ENCODE measurements at places on chromosomes 13 and 19.
A peak's percentile ranks its signal among the peaks of the same experiment; 100 is the strongest.

GRCh38 chr19:32404933-32405430 lies 588 bp upstream of the DPY19L3 start:
- peak; percentile 10 for DNase-seq

DNA sequence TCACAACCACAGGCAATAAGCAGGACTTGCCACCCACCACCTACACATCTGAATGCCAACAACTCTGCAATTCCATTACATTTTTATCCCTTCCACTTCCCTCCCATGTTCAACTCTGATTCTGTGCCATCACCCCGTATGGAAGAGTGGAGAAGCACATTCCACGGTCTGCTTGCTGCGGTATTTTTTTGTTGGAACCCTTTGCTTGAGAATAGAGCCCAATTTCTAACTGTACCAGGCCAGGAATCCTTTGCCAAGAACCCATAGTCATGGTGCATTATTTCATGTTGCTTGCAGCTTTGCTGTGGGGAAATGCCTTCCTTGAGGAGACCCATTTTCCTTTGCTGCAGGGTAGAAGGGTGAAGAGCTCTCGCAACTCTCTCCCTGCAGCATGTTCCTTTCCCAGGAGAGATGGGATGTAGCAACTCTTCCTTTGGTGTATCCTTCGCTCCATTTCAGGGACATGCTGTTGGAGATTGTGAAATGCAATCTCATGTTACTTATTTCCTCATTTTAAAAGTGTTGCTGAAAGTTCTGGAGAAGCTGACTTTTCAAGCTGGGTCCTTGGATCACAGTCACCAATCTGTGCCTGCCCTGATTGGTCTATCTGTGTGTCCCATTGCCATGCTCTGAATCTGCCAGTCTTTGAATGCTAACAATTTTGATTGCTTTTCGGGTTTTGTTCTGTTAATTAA lies 69.8 kb upstream of the STARD13 start:
- DNase-seq: no peak

- DNase-seq: no peak
Measured at GRCh38 chr13:102291587-102292218, 110.1 kb downstream of the FGF14 start.

DNA sequence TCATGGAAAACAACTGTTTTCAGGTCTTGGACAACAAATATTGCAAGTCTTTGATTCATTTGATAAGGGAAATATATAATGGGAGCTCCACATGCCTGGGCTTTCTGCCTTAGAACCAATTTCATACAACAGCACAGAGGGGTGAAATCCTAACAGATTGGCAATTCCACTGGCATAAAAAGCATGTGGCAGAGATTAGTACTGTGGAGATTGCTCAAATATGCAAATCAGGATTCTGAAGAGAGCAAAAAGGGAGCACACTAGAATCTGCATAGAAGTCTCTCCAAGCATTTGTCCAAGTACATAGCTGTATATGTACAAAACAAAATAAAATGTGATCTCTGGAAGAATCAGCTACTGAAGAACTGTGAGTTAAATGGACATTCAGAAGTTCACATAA lies 312.9 kb upstream of the SLITRK5 start:
- DNase-seq: no peak

DNA sequence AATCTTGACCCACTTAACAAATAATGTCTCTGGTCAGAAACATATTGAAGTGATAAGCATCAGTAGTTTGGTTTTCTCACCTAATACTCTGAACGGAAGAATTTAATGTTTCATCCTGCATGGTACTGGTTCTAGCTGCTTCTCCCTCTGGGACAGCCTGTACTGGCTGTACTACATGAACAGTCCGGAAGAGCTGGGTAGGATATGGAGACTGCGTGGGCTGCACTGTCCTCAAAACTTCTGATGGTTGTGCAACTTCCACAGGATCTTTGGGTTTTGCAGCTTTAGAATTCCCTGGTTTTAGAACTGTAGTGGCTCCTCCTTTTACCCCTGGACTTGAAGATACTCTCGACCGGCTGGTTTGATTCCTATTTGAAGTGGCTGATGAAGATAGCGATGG lies 78.3 kb downstream of the ELF1 start:
- DNase-seq: no peak

- peak; percentile 11 for DNase-seq
Measured at GRCh38 chr13:46666727-46667456, 113.9 kb downstream of the LRCH1 start.

DNA sequence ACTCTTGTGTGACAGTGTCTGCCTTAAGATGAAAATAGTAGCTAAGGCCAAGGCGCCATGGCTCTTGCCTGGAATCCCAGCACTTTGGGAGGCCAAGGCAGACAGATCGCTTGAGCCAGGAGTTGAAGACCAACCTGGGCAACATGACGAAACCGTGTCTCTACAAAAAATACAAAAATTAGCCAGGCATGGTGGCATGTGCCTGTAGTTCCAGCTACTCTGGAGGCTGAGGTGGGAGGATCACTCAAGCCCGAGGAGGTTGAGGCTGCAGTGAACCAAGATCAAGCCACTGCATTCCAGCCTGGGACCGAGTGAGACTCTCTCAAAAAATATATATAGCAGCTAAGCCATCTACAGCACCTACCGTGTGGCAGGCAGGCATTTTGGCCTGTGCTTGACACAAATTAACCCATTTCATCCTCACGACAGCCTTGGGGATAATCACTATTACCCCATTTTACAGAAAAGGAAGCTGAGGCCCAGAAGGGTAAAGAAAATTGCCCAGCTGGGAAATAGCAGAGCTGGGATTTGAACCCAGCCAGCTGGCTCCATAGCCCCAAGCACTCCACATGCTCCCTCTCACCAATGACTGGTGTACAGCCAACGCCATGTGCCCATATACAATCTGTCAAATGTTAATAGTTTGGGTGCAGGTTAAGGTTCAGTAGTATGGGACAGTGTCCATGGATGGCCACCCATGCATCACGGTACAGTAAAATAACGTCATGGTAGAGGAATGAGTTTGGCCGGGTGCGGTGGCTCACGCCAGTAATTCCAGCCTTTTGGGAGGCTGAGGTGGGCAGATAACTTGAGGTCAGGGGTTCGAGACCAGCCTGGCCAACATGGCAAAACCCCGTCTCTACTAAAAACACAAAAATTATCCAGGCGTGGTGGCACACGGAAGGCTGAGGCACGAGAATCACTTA lies 3.1 kb downstream of the SLC1A5 start:
- no peak for DNase-seq

DNA sequence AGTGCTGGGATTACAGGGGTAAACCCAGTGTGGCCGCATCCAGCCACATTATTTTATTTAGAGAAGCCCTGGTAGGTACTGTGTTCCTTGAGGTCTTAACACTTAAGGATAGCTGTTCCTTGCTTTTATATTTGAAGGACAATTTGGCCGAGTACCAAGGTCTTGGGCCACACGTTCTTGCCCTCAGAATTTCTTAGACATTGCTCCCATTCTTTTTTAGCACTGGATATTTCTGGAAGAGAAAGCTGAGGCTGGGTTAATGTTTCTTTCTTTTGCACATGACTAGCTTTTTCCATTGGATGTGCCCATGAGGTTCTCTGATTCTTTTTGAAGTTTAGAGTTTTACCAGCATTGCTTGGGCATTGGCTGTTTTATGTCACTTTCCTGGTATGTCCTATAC lies 5.5 kb upstream of the RNF113B start:
- no peak for DNase-seq

- no peak for DNase-seq
Measured at GRCh38 chr13:25752957-25753551, 298.8 kb downstream of the SHISA2 start.

- peak; percentile 50 for DNase-seq
Measured at GRCh38 chr13:41916173-41916954, 44.5 kb downstream of the VWA8 start.

DNA sequence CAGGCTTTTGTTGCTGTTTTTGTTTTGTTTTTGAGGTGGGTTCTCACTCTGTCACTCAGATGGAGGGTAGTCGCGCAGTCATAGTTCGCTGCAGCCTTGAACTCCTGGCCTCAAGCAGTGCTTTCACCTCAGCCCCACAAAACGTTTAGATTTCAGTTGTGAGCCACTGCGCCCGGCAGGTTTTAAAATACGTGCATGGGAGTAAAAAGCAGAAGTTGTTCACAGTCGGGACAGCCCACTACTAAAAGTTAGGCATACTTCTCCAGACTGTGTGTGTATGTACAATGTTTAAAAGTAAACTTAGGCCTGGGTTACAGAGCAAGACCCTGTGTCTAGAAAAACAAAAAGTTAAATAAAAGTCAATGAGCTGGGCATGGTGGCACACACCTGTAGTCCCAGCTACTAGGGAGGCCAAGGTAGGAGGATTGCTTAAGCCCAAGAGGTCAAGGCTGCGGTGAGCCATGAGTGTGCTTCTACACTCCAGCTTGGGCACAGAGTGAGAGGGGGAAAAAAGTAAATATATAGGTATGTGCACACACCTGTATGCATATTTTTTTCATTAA lies 6.1 kb downstream of the SAFB start:
- no peak for DNase-seq

DNA sequence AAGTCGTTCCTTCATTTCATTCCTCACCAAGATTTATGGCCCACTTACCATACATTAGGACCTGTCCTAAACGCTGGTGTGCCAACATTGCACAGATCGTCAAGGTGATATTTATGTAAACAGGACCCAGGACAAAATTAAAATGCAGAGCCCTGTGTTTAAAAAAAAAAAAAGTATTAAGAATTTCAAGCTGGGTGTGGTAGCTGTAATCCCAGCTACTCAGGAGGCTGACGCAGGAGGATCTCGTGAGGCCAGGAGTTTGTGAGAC lies 6.5 kb upstream of the ZNF444 start:
- no peak for DNase-seq

GRCh38 chr13:40983725-40984667 lies 35.1 kb downstream of the ELF1 start:
- DNase-seq: peak; percentile 43

- DNase-seq: no peak
Measured at GRCh38 chr13:106276876-106277275, 258.6 kb downstream of the EFNB2 start.

GRCh38 chr19:30224689-30225606 lies 147.2 kb upstream of the ZNF536 start:
- DNase-seq: no peak
